ENCODE measurements at places on chromosomes 13 and 19.

DNA sequence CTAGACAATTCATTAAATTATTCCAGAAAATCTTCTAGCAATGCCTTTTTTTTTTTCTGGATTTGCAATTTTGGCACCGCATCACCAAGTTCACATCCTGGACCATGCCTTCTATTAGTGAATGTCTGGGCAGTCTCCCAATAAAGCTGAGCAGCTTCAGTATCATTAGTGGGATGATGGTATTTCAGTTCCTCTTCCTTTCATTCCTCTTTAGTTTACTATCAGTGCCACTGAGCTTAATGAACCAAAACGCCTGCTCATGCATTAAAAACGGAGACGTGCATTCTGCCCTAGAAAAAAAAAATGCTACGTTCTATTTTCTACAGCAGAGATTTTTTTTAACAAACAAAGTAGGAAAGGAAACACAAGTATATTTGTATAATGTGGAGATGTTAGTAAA lies 343.0 kb downstream of the PCDH9 start:
- DNase-seq = no peak

- no peak for DNase-seq
Measured at GRCh38 chr19:53595510-53595867, 36.3 kb upstream of the DPRX start.

DNA sequence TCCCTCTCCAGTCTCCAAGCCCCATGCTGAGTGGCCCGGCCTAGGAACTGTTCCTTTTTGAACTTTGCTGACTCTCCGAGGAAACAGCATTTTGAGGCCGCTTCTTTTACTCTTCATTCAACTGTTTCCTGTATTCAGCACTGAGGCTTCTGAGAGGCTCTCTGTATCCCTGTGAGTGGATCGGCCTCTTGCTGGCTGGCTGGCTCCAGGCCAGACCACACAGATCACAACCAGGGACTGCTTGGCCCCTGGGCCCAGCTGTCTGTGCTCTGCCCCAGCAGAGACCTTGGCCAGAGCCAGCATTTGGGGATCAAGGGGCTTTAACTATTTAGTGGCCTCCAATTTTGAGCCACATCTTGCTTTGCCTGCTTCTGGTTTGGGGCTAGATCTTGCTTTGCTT lies 75.6 kb upstream of the KL start:
- peak; percentile 11 for DNase-seq

DNA sequence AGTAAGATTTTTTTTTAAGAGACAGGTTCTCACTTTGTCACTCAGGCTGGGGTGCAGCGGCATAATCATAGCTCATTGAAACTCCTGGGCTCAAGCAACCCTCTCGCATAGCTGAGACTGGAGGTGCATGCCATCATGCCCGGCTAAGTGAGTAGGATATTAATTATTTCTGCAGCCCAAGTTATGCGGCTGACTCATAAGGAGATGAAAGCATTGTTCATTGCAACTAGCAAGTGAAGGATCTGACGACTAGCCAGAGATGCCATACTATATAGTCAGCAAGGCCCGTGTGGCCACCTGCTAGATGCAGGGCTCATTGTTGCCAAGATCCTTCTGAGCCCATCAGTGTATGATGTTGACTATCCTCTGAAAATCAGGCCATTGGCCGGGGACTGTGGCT lies 45.2 kb downstream of the ABCC4 start:
- DNase-seq = no peak

DNA sequence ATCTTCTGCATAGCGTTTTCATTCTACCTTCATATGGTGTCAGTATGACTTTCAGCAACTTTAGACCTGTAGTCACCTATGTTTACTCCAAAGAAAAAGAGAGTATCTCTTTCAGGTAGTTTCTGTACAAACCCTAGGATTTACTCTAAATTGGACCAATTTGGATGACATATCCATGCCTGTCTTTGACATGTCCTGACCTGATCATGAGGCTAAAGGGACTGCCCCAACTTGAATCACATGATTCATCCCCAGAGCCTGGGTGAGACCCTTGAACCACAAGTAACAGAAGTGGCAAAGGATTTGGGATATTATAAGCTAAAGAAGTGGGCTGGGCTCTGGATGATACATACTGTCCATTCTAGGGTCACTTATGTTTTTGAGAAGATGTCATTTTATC lies 124.5 kb upstream of the CSNK1A1L start:
- no peak for DNase-seq

DNA sequence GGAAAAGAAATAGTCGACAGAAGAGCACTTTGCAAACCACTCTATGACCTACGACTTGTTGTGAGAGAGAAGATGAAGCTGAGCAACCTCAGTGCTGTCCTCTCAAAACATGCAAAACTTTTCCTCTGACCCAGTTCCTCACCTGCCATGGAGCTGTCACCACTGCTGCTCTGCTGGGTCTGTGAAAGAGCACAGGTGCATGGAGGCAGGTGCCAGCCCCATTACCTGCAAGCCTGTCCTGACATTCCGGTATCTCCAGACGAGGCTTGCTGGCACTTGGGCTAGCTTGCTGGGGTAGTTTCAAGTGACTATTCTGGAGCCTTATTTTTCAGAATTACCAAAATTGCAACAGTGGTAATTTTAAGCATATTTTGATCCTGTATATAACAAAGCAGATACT lies 49.5 kb upstream of the RFXAP start:
- DNase-seq = no peak

DNA sequence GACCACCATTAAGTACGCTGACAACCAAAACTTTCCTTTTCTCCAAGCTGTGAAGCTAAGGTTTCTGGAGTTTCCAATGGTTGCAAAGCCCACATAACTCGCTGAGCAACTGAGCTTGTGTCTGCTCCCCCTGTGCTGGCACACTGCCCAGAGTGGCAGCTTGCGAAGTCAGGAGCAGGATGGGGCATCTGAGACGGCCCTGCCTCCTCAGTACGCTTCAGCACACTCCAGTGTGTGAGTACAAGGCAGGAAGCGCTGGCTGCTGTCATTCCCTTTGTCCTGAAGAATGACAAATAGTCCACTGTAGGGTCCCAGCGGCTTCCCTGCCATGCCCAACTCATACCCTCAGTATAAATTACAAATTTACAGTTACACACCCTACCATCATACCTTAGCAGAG lies 51.5 kb downstream of the SKA3 start:
- DNase-seq = no peak

GRCh38 chr13:38871275-38871674 lies 119.4 kb downstream of the STOML3 start:
- DNase-seq = no peak

GRCh38 chr19:2476451-2477140 lies 669 bp downstream of the GADD45B start:
- peak; percentile 58 for DNase-seq

DNA sequence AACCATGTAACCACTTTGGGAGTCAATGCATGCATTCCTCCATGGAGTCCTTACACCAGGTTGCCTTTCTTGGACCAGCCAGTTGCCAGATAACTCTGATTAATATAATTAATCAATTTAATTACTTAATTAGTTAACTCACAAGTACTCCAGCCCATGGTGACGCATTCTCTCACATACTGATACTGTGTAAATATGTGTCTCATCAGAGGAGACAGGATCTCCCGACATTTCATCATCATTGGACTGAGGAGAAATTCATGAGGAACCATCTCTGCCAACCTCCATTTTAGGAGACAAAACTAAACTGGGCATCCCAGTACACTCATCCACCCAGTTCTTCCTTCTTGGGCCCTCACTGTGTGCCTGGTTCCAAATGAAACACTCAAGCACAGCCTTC lies 6.5 kb upstream of the CASP14 start:
- DNase-seq = no peak

GRCh38 chr13:26964278-26965250 lies 204.0 kb upstream of the GPR12 start:
- DNase-seq = no peak

GRCh38 chr19:18895038-18895823 lies 727 bp downstream of the CERS1 start:
- no peak for DNase-seq

DNA sequence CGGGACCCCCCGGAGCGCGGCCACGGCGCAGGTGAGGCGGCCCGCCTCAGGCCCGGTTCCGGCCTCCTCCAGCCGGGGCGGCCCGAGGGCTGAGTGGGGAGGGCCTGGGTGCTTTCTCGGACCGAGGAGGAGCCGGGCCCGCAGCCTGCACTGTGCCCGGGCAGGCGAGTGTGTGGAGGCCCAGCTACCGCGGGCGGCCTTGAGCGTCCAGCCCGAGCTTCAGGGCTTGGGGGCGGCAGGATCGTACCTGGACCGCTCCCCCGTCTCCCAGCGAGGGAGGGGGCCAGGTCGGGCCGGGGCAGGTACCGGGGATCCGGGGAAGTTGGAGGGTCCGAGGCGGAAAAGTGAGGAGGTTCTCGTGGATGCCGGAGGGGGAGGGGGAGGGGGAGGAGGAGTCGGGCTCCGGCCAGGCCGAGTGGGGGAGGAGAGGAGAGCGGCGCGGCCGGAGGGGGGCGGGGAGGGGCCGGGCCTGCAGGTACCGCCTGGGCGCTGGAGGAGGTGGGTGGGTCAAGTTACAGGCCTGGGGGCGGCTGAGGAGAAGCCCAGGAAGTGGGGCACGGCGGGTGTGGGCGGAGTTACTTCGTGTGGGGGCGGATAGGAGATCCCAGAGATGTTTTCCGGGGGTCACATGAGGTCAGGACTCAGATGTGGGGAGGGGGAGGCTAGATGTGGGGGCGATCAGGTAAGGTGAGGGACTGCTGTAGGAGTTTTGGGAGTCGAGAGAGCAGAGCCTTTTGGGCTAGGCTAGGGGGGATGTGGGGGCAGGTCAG lies 545 bp downstream of the NACC1 start:
- DNase-seq = no peak

- no peak for DNase-seq
Measured at GRCh38 chr19:1847684-1848398, 442 bp downstream of the REXO1 start.

- DNase-seq = no peak
Measured at GRCh38 chr13:96822895-96823294, 171.4 kb downstream of the OXGR1 start.

GRCh38 chr19:39941151-39941550 lies 6.7 kb upstream of the FCGBP start:
- DNase-seq = no peak

GRCh38 chr13:106492588-106493475 lies 42.6 kb downstream of the EFNB2 start:
- no peak for DNase-seq

DNA sequence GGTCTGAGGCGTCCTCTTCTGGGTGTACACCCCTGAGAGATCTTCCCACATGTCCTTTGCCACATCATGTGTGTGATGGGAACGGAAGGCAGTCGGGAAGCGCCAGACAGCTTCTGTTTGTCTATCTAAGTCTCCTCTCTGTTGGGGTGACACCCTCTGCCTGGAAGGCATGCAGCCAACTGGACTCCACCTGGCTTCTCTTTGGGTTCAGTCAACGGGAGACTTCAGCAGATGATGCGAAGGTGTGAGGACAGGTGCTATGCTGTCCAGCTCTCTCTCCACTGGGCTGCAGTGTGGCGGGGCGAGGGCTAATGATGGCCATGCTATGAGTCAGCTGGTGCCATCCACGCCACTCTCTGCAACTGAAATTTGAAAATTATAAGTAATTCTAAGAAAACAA lies 14.3 kb upstream of the SBK3 start:
- DNase-seq = no peak

DNA sequence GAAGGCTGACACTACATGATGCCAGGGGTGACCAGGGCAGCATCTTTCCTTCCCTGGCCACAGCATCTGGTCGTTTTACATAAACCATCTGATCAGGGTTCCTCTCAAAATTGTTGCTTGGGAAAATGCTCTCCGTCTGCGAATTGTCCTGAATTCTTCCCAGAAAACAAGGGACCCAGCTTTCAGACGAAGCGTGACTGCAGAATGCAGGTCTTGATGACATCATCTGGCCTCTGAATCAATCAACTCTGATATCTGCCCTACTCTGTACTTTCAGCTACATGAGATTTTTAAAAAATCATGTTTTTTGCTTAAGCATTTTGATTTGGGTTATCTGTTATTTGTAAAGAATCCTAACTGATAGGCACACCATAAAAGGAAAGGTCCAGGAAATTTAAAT lies 246.6 kb upstream of the IRS2 start:
- DNase-seq = no peak

DNA sequence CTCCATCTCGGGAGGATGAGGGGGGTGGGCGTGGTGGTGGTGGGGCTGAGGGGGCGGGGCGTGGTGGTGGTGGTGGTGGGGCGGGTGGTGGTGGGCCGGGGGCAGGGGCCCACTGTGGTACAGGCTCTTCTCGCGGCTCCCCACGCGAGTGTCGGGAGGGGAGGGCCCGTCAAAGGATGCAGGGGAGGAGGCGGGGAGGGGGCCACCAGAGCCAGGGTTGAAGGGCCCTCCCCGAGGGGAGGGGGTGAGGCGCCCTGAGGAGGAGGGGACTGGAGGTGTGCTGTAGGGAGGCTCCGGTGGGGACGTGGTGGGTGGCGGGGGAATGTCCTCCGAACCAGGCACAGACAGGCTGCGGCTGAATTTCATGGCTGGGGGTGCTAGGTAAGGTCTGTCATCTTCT lies 19.6 kb downstream of the C19orf81 start:
- no peak for DNase-seq

DNA sequence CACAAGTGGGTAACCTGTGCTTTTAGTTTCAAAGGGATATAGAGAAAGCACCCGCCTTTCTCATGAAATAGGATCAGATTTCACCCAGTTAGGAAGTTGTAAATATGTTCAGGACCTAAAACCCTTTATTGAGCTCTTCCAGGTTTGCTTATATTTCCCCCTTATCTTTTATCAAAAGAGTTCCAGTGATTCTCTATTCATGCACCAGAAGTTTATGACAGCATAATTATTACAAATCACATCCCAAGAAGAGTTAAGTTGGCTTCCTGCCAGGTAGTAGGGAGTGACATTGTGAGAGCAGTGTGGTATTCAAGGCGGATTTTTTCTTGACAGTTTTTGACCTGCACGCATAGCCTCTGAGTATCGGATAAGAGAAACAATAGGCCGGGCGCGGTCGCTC lies 190.3 kb downstream of the STK24 start:
- DNase-seq = no peak

- DNase-seq = no peak
Measured at GRCh38 chr13:95463531-95463930, 89.0 kb upstream of the CLDN10 start.

DNA sequence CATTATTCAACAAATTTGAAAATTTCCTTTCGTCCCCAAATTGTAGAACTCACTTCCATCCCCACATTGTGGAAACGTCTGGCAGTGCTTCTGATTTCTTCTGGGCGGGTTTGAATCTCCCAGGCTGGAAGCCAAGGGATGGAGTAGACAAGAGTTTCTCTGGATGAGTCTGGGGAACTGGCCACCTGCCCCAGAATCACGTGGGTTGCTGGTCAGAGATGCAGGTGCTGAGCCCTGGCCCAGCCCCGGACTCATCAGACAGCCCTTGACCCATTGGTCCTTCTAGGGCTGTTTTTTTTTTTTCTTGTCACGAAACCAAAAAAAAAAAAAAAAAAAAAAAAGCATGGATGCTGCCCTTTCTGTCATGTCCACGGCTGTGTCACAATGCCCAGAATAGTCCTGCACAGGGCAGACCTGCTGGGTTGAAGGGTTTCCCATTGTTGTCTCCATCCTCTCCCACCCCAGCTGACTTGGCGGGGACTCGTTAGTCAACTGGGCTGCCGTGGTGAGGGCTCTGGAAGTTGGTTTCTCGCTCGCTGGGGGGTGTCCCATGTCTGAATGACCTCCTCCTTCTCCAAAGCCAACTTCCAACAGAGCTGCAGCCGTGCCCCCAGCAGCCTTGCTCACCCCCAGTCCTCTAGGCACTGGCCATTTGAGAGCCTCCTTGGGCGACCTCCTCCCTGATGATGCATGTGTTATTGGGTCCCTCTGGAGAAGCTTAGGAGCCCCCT lies 12.8 kb downstream of the CHST8 start:
- no peak for DNase-seq

Data from thymus (tissue), 14 donors.